Psoas muscle (tissue), 8 donors: ENCODE measurements at places on chromosomes 4 and X. TPM values are rescaled to one million over a fixed set of nuclear protein-coding genes. Genes with fewer than 3 reads are reported as not detected.

SLC6A14 gene
- total RNA-seq: not detected

ZNF630 gene
- total RNA-seq: 0.87 TPM

DMD gene
- total RNA-seq: 86.5 TPM

CFAP47 gene
- total RNA-seq: not detected

SH2D1A gene
- not detected for total RNA-seq

MAGEB1 gene
- total RNA-seq: not detected

IGFBP7 gene
- total RNA-seq: 99.7 TPM

MUC7 gene
- not detected for total RNA-seq

DUSP21 gene
- not detected for total RNA-seq

SPANXB1 gene
- total RNA-seq: not detected

MAMLD1 gene
- total RNA-seq: 1.4 TPM

NXT2 gene
- total RNA-seq: 1.2 TPM

GASK1B gene
- total RNA-seq: 7.5 TPM

NAP1L2 gene
- 0.54 TPM for total RNA-seq

CCNB3 gene
- 0.46 TPM for total RNA-seq

CFP gene
- 0.51 TPM for total RNA-seq

PRDM8 gene
- 0.69 TPM for total RNA-seq

COL4A6 gene
- 1.1 TPM for total RNA-seq

DNAAF6 gene
- total RNA-seq: not detected

DOK7 gene
- total RNA-seq: 48.6 TPM

PDGFRA gene
- total RNA-seq: 32.6 TPM

MMGT1 gene
- total RNA-seq: 17.8 TPM

CLDN22 gene
- not detected for total RNA-seq

CORIN gene
- total RNA-seq: not detected

SMR3B gene
- total RNA-seq: not detected

SOX3 gene
- total RNA-seq: not detected

MMAA gene
- 15.5 TPM for total RNA-seq

GRIPAP1 gene
- 22.1 TPM for total RNA-seq

WWC2 gene
- total RNA-seq: 13.5 TPM

SMIM20 gene
- 39.7 TPM for total RNA-seq

S100P gene
- not detected for total RNA-seq

OGT gene
- total RNA-seq: 58.0 TPM

TLR3 gene
- 2.0 TPM for total RNA-seq

VCX2 gene
- not detected for total RNA-seq
